ENCODE measurements at places on chromosomes 11 and 22. TPM values are rescaled to one million over a fixed set of nuclear protein-coding genes. Genes with fewer than 3 reads are reported as not detected.
A peak's percentile ranks its signal among the peaks of the same experiment; 100 is the strongest.

RIC8A gene
- 112 TPM for total RNA-seq

GRCh38 chr22:36977401-36977861 lies 41.8 kb downstream of the TST start:
- no peak for DNase-seq
- peaks cover 7% of the 10 kb centered on the region for H3K4me1 ChIP-seq
- no peaks in the 10 kb centered on the region for H3K27me3 ChIP-seq
- peak overlapping the region; percentile 52 for H3K4me3 ChIP-seq

TMEM179B gene
- total RNA-seq = 45.2 TPM

GRCh38 chr11:44998051-44998450 lies 47.4 kb upstream of the TP53I11 start:
- H3K27me3 ChIP-seq = no peaks in the 10 kb centered on the region
- no peaks in the 10 kb centered on the region for H3K36me3 ChIP-seq
- no peaks in the 10 kb centered on the region for H3K4me1 ChIP-seq
- H3K27ac ChIP-seq = no peak overlapping the region
- no peak overlapping the region for H3K4me3 ChIP-seq
- DNase-seq = peak; percentile 79

DNA sequence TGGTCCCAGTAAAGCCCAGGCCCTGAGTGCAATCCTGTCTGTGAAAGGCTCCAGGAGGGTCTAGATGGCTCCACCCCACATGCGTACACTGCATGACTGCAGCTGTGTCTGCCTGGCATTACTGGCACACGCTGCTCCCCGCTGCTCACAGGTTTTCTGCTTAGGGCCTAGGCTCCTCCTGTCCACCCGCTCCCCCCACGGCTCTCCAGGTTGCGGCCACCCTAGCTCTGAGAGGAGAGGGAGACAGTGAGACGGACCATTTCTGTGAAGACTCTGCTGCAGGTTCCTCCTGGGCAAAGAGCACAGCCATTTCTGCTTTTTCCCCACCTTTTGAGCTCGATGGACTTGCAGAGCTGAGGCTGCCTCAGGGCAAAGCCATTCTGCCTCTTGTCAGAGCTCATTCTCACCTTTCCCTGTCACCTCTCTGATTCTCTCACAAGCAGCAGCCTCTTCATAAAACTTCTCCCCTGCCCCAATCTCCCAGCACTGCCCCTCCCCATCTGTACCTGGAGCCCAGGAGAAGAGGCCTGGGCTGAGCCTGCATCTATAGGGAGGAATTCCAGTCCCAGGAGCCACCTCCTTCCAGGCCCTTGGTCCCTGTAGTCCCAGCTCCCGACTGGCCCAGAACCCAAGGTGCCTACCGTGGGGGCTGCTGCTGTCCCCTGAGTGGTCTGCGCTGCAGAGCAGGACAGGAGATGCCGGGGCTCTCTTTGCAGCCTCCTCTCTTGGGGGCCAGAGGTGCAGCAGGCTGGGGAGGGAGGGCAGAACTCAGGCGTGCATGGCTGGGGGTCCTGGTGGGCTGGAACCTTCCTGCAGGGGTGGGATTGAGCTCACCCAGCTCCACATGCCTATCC lies 433.7 kb upstream of the B3GAT1 start:
- no peak overlapping the region for H3K4me3 ChIP-seq
- DNase-seq = peak; percentile 87
- H3K36me3 ChIP-seq = no peaks in the 10 kb centered on the region
- H3K27me3 ChIP-seq = peaks cover 40% of the 10 kb centered on the region

DNA sequence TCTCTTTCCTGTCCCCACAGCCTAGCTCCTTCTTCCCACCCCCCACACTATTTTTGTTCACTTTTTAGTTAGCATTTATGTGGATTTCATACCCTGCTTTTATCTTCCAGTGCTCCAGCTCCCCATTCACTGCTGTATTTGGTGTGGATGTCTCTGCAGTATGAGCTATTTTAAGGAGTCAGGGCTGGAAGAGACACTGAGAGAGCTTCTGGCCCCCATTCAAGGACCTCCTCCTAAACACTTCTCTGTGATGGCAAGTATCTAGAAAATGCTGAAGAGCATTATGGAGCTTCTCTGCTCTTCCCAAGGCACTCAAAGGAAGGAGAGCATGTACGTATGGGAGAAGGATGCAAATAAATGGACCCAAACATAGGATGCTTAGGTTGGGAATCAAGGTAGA lies 79.5 kb downstream of the RAB30 start:
- no peak for DNase-seq
- no peaks in the 10 kb centered on the region for H3K27me3 ChIP-seq
- H3K4me3 ChIP-seq = no peak overlapping the region

GRCh38 chr22:34971456-34971855 lies 94.5 kb upstream of the ISX start:
- no peaks in the 10 kb centered on the region for H3K27me3 ChIP-seq
- H3K4me3 ChIP-seq = no peak overlapping the region
- DNase-seq = no peak
- H3K36me3 ChIP-seq = no peaks in the 10 kb centered on the region

PYGM gene
- total RNA-seq = 18.4 TPM

Measured in esophagus muscularis mucosa (tissue), 4 donors.